CD8-positive, alpha-beta memory T cell (primary cell): ENCODE measurements at places on chromosomes 11 and 22.

GRCh38 chr22:45096256-45096907 lies 67.3 kb upstream of the NUP50 start:
- DNase-seq: peak; percentile 52

DNA sequence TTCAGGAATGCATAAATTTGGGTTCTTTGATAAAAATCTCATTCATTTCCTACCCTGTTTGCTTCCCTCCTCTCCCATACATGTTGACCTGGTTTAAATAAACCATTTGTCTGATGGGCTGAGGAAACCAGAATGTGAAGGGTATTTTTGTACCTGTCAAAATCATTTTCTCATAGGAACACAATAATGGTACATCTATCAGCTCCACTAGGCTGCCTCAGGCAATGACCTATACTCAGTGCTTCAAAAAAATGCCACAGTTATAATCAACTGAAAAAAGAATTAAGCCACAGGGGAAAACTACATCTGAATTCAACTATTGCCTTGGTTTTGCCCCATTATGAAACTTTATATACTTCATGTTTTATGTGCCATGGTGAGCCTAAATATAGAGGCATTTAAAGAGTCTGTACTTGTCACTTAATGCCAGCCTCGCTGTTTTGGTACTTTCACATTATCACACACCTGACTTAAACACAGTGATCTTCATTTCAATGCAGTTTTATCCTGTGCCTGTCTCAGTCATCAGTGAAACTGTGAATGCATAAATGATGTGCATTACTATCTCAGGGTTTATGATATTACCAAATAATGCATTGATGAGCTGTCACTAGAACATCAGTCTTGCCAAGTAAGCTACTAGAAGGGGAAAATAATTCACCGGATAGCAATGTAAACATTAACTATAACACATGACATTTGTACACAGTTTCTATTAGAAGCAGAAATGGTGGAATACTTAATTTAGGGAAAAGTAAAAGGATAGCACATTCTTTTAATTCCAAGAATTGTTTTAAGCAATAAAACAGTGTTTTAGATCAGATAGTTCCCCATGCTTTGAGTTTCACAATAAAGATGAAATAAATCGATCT lies 92.7 kb downstream of the MSANTD4 start:
- DNase-seq: no peak

DNA sequence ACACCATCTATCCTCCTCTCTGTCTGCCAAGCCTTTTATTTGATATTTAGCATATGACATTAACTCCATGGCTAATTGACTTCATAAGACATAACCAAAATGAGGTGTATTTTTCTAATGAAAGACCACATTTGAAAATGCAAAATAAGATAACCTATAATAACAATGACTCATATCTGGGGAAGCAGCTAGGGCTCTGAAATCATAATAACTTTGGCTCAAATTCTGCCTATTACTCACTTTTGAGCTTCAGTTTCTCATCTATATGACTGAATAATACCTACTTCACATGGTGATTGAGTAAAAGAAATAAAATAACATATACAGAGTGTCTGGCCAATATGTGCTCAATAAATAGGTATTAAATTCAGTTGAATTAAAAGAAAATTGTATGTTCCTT lies 1419.8 kb upstream of the TENM4 start:
- DNase-seq: no peak

DNA sequence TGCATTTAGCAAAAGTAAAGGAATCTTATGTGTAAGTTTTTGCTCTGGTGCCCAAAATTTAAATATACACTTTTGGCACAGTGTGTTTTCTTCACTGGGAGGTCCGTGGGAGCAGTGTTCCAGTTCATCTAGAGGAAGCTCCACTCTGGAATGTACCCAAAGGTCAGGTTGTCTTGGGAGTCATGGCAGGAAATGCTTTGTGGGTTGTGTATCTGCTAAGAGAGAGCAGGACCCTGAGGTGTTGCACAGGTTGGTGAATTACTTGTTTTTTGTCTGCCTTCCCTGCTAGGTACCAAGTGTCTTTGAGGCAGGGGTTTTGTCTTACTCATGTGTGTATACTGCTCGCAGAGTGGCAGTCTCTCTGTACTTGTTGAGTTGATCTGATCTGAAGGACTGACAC lies 37.3 kb downstream of the DIXDC1 start:
- DNase-seq: no peak

GRCh38 chr11:104682206-104682605 lies 216.1 kb downstream of the CASP12 start:
- no peak for DNase-seq

GRCh38 chr11:109794501-109794900 lies 298.7 kb upstream of the ZC3H12C start:
- DNase-seq: no peak

- no peak for DNase-seq
Observed at GRCh38 chr11:9714272-9714940, 50.5 kb downstream of the SWAP70 start.

DNA sequence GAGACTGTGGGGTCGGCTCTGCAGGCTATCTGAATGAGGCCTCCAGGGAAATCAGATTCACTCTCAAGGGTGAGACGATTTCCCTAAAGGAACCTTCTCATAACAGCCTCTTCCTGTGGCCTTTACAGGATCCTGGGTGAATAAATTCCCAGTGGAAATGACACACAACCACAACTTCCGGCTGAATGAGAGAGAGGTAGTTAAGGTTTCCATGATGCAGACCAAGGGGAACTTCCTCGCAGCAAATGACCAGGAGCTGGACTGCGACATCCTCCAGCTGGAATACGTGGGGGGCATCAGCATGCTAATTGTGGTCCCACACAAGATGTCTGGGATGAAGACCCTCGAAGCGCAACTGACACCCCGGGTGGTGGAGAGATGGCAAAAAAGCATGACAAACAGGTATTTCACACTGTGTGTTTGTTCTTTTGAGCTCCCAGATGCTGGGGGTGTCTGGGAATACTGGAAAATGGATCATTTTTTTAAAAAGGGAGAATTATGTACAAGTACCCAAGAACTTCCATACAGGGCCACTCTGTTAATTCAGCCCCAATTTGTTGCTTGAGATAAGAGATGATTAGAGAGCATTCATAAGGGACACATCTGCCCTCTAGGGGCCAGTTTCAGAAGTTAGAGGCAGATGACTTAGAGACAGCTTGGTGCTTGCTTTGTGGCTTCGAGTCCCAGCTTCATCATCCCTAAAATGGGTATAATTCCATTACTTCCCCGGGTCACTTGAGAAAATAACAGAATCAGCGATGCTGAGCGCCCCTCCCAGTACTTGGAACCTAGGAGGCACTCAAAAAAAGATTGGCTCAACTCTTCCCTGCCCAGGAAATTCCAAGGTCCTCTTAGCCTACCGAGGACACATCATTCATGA lies 10.2 kb downstream of the SERPIND1 start:
- peak; percentile 9 for DNase-seq

GRCh38 chr11:60873533-60873932 lies 6.2 kb downstream of the ZP1 start:
- no peak for DNase-seq

GRCh38 chr11:83256602-83257340 lies 29.4 kb downstream of the CCDC90B start:
- DNase-seq: no peak

DNA sequence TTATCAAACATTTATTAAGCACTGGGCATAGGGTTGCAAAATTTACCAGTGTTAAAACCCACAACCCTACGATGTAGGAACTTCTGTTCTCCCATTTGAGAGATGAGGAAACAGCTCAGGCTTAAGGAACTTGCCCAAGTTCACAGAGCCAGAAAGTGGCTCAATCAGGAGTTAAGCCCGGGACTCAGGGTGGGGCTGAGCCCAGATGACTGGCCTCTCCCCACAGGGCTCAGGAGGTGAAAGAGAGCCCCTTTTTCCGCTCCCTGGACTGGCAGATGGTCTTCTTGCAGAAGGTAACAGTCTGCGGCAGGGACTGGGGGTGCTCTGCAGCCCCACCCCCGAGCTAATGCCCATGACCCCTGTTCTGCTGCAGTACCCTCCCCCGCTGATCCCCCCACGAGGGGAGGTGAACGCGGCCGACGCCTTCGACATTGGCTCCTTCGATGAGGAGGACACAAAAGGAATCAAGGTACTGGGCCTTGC lies 5.6 kb upstream of the ANKRD13D start:
- no peak for DNase-seq

GRCh38 chr11:104322696-104323095 lies 158.7 kb upstream of the PDGFD start:
- DNase-seq: no peak

GRCh38 chr22:44328762-44329161 lies 16.0 kb upstream of the SHISAL1 start:
- no peak for DNase-seq

DNA sequence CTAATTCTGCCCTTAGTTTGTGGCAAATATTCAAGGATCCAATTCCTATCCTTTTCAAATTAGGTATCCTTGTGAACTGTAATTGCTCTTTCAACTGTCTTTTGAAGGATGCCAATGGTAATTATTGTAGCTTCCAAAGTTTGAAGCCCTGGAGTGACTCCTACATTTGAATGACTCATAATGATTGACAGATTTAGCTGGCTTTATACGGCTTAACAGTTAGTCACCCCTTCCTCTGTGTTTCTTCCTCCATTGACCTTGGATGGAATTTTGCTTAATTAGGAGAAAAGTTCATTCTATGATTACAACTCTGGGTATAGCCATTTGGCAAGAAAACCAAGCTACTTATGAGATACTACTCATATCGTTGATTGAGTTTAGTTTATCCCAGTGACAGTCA lies 639.3 kb upstream of the KIRREL3 start:
- no peak for DNase-seq

GRCh38 chr11:65422633-65423515 lies at the start of gene NEAT1:
Gene NEAT1 (plus strand): TSS chr11:65422798.
- peak; percentile 87 for DNase-seq

DNA sequence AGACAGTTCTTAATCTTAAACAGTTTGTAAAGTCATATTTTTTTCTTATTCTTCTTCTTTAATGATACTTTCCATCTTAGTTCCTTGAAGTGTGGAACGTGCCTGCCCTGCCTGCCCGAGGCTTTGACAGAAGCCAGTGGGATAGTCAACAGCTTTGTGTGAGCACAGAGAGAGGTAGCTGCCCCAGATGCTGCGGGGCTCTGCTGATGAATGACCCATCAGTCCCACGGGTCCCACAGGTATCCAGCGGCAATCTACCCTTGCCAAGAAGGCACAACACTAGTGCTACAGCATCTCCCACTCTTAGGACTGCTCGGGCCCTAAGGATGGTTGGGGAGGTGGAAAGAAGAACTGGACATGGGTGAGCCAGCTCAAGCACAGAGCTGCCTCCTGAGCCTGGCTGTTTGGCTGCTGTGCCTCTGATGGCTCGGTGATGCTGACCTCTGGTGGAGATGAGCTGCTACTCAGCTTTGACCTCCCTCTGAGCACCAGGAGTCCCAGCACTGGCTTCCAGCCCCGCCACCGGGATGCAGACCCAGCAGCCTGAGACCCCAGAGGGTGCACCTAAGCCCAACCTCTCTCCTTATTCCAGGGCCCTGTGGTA lies 11.8 kb upstream of the APLNR start:
- no peak for DNase-seq

- DNase-seq: peak; percentile 14
Observed at GRCh38 chr11:47216121-47216798, 1.5 kb downstream of the DDB2 start.

DNA sequence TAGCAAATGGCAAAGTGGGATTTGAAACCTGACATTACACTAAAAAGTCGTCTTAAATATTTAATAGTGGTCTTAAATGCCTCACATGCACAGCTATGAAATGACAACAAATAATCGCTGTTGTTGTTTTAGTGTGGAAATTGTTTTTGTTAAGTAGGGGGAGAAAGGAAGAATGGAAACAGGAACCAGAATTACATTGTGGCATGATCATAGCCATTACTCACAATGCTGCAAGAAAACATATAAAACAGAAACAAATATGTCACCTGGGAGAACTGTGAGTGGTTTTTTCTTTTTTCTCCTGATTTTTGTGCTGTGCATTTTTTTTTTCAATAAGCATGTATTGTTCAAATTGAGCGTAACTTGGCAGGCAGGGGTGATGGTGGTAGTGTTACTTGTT lies 22.9 kb downstream of the FAM76B start:
- no peak for DNase-seq

DNA sequence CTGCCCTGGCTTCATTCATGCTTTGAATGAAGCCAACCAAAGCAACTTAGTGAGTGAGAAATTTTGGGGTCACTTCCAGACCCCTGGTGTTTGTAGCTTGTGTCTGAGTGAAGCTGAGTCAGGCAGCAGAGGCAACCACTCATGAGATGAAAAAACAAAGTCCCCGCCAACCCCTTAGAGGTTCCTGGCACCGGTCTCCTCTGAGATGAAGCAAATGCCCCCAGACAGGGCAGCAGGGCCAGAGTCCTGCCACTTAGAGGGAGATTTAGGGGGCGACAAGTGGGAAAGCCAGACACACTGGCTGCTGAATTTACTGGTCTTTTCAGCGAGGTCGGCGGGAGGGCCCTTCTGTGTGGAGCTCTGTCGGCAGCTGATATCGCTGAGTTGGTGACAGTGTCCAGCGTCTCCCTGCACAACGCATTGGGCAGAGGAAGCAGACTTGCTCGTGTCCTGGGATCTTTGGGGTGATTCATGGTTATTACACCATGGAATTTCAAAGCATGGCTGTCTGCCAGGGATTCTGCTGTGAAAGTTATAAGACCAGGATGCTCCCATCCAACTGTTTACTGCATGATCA lies 482.6 kb downstream of the MIAT start:
- no peak for DNase-seq

GRCh38 chr11:72241291-72241781 lies 2.6 kb downstream of the PHOX2A start:
- DNase-seq: no peak

GRCh38 chr11:69551963-69552362 lies 70.5 kb downstream of the LINC01488 start:
- DNase-seq: no peak

DNA sequence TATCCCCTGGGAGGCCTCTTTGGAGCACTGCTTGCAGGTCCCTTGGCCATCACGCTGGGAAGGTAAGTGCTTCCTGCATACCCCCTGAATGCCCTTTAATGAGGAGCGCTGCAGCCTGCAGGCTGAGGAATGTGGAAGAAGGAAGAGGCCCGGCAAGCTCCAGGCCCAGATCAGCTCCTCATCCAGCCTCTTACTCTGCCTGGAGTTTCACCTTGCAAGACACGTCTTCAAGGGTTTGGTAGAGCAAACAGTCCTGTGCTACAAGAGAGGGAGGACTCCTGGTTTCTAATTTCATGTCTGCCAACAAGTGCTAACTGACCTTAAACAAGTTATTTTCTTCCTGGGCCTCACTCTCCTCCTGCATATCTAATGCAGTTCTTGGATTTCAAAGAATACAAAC lies 10.9 kb downstream of the SLC2A11 start:
- DNase-seq: no peak

GRCh38 chr22:44531487-44531886 lies 33.5 kb upstream of the RTL6 start:
- DNase-seq: no peak
